ENCODE measurements at places on chromosomes 11 and 22.

DNA sequence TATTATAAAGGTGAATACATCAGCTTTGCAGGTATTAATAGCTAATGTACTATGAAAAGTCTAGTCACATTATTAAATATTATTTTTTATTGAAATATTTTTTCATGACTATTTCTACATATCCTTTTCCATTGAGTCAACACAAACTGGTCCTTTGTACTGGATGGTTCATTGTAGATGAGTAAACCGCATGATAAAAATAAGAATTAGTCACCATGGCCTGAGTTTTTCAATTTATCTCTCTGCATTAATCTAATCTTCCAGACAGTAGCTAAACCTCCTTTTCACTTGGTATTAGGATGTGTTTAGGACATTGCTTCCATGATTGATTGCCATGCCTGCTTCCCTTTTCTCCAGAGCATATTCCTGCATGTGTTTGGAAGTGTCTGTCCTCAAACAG lies 439.4 kb upstream of the ARHGAP42 start:
- no peak for DNase-seq

DNA sequence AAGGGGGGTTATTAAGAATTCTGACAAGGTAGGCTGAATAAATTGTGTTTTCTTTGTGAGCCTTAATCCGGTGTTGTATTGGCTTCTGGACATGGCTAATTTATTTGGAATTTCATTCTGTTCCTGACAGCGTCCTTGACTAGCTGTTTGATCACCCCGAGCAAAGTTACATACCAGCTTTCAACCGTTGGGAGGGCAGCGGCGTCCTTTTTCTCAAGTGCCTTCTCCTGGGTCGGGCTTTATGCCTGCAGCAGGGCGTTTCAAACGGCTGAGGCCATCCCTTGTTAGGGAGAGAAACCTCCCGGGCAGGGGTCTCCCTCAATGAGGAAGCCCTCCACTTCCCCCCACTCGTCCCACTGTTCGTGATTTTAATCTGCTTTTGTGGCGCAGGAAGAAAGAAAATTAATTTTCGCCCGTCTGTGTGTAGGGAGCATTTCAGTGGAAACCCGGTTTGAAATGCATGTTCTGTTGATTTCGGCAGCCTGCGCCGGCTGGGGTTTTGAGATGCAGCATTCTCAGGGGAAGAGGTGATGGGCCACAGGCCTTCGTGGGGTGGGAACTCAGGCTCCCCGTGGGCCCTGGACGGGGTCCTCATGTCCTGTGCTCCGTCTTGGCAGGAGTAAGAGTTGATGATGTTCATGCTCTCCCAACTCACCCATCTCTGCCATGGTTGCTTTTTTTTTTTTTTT lies 2.9 kb upstream of the SMIM38 start:
- DNase-seq, result no peak

DNA sequence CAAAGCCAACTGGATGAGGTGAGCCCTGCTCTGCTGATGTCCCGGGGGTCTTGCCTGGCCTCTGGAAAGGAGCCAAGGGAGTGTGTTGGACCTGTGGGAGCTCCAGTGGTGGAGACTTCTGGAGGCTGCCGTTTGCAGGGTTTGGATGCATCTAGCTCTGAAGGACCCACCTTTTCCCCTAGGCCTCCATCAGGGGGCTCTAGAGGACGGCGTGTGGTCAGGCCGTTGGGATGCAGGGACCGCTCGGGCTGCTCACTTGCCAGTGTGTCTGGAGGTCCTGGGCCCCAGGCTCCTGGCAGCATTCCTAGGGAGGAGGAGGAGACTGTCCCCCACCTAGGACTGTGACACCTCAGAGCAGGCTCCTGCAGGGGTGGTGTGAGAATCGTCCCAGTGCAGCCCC lies 58.3 kb downstream of the PRDM11 start:
- DNase-seq, result no peak

DNA sequence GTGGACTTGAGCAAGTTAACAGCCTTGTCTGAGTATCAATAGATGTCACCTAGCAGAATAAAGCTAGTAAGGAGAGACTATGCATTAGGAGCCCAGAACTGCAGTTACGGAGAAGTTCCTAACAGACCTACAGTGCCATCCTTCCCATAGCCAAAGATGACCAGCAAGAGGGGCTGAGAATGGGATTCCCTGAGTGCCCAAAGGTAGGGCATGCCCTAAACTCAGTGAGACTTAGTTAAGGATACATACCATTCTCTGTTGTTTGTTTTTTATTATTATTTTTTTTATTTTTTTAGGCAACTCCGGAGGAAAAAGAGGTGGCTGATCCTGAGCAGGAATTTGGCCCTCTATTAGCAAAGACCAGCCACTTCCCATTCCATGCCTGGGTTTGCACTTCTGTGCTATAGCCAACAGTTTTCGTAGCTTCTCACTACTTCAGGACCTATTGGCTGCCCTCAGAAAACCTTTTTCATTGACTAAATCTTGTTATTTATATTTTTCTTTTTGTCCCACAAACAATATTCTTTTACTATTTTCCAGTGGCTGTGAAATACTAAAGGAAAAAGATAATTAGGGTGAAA lies 33.3 kb upstream of the CCDC34 start:
- DNase-seq, result no peak

DNA sequence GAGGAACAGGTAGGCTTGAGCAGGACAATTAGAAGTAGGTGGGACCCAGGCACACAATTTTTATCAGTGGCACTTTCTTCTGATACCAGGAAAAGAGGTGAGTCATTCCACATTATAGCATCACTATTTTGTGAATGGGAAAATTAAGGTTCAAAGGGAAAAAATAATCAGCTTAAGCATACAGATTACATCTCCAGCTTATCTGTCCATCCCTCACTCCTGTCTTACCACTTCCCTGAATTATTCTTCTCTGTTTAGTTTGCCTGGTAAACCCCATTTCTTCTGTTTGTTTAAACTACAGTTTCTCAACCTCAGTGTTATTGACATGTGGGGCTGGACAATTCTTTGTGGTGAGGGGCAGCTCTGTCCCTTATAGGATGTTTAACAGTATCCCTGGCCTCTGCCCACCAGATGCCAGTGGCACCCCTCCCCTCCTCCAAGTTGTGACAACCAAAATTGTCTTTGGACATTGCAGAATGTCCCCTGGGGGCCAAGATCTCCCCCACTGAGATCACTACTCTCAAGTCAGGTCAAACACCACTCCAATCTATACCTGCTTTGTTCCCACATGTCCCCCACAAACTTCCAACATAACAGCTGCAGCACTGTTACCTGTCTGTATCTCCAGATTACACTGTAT lies 8.5 kb upstream of the XBP1 start:
- DNase-seq, result no peak

GRCh38 chr11:130617001-130617400 lies 168.6 kb downstream of the ADAMTS15 start:
- DNase-seq, result no peak

DNA sequence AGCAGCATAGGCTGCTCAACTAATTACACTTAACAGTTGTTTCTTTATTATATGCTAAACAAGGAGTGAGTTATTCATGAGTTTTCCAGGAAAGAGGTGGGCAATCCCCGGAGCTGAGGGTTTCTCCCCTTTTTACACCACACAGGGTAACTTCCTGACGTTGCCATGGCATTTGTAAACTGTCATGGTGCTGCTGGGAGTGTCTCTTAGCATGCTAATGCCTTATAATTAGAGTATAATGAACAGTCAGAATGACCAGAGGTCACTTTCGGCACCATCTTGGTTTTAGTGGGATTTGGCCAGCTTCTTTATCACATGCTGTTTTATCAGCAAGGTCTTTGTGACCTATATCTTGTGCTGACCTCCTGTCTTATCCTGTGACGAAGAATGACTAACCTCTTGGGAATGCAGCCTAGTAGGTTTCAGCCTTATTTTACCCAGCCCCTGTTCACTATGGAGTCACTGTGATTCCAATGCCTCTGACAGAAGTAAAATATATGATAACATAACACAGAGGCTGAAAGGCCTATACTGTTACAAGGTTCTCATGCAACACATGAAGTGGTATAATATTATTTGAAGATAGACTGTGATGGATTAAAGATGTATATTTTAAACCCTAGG lies 41.3 kb upstream of the RDX start:
- DNase-seq, result no peak

DNA sequence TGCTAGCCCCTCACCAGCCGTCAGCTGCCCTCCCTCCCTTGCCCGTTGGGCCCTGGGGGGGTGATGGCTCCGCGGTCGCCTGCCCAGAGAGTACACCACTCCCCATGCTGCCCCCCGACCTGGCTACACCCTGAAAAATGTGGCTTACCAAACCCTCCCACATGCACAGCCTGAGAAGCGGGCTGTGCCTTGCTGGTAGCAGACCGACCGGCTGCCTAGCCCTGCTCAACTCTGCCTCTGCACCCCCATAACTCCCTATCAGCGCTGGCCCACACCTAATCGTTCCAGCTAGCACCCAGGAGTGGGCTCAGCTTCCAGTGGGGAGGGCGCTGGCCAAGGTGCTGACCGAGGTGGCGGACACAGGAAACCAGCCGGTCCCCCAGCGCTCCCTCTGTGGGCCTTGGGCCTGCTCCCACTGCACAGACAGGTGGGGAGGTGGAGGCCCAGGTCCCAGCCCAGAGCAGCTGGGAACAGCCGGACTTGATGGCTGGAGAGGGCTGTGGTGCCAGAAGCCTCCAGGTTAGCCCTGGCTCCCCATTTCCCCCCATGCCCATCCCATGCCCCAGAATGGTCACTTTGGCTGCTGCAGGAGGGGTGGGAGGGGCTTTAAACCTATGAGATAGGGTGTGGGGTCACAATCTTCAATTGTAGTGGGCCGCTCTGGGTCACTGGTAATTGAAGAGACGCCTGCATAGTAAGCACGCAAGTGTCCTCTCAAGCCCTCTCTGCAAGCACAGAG lies 32.1 kb upstream of the PRODH start:
- no peak for DNase-seq

DNA sequence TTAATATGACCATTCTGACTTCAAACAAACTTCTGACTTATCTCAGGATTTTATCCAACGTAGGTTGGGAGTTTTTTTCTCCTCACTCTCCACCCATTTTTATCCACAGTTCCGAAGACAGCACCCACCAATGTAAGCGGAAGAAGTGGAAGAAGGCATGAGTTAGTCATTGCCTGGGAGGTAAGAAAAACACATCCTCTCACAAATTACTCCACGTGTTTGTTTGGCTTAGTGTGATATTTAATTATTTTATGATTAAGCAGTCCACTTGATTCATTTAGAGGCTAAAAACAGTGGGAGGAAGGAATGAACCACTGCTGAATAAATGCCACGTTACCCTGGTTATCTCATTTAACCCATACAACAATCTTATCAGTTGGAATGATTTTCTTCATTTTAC lies 389.6 kb upstream of the ARHGAP42 start:
- DNase-seq, result no peak

DNA sequence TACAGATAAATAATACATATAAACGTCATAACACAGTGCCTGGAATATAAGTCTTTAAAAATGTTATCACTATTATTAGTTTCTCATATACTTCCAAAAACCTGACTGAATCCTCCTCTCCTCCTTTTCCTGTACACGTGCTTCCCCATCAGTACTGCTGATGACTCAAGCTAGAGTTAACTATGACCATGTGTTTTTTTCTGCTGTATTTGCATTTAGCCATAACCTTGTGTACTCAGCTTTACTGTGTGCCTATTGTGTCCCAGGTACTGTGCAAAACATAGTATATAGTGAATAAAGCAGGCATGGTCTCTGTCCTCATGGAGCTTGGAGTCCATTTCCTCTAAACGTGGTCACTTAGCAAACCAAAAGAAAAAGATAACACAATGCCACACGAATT lies 56.5 kb upstream of the ARHGAP32 start:
- no peak for DNase-seq

- no peak for DNase-seq
These were observed 179.9 kb downstream of the DBX1 start for GRCh38 chr11:19980388-19980787.
